ENCODE measurements at places on chromosomes 7 and 10.

DNA sequence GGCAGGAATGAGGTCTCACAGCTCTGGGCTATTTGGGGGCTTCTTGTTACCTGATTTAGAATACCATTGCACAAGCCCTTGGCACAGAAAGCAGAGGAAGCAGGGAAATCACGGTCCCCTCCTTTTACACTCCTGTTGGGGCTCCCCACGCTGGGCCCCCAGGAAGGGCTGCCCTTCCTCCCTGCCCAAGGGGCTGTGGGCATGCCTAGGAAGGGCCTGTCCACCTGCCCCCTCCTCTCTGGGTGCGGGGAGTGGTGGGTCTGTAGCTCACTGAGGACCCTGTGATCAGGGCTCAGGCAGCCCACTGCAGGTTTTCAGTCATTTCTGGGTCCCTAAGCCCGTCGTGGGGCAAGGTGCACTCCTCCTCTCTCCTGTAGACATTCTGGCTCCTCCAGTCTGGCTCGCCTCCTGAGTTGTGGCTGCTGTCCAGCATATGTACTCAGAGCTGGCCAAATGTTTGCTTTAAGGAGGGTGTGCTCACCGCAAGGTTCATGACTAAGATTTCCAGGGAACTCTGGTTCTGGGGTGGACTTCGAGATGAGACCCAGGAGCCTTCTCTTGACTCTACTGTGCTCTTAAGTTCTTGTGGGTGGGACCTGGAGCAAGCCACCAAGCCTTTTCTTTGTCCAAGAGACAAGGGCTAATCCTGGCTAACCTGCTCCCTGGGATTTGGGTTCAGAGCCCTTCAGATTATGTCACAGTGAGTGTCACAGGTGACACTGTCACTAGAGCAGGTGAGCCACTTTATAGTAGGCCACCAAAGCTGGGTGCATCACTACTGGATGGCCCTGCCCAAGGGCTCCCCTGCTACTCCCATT, 56.0 kb downstream of the TACR2 start:
- DNase-seq: no peak

GRCh38 chr7:11698384-11698871, 133.6 kb downstream of the THSD7A start:
- DNase-seq: no peak

DNA sequence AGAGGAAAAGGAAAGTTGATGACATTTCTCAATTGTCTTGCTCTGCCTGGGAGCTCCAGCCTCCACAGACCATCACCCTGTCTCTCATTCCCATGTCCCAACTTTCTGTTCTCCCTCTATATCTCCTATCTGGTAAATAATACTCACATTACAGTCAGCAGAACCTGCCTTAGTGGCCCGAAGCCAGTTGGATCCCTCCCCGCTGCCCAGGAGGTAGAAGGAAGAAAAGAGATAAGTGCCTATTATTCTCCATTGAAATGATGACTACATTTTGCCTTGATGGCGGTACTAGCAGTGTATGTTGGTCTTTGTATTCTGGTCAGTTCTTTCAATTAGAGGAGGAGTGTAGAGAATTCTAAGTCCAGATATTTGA, 91.9 kb downstream of the CSTF2T start:
- no peak for DNase-seq

- DNase-seq: no peak
Observed at GRCh38 chr7:99146979-99147378, 3.1 kb upstream of the SMURF1 start.

- no peak for DNase-seq
Observed at GRCh38 chr10:14010101-14010558, 320.6 kb downstream of the FRMD4A start.

DNA sequence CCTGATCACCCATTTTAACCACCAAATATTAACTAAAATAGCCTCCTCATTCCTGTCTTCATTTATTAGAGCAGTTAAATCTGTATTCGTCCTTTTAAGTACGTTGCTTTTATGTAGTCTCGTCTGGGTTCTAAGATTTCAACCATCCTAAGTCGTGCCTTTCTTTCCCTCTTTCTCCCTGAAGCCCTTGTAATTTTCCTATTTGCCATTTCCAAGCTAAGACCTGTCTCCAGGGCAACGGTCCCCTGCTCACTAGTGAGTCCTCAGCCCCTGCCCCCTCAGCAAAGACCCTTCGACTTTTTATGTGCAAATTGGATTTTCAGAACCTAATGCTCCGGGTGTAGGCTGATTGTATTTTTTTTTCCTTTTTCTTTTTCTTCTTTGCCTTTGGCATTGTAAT, 16.1 kb upstream of the MEST start:
- DNase-seq: no peak

DNA sequence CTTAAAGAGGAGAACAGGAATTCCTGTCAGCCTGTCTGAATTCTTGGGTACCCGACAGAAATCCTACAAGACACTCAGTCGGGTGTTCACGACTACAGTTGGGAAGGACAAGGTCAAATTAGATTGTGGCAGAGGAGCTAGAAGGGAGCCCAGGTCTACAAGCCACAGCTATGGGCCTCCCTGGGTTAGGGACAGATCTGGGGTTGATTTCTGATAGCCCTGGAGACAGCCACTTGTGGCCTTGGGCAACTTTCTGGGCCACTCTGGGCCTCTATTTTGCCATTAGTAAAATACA, 39.7 kb upstream of the ANTXRL start:
- no peak for DNase-seq

DNA sequence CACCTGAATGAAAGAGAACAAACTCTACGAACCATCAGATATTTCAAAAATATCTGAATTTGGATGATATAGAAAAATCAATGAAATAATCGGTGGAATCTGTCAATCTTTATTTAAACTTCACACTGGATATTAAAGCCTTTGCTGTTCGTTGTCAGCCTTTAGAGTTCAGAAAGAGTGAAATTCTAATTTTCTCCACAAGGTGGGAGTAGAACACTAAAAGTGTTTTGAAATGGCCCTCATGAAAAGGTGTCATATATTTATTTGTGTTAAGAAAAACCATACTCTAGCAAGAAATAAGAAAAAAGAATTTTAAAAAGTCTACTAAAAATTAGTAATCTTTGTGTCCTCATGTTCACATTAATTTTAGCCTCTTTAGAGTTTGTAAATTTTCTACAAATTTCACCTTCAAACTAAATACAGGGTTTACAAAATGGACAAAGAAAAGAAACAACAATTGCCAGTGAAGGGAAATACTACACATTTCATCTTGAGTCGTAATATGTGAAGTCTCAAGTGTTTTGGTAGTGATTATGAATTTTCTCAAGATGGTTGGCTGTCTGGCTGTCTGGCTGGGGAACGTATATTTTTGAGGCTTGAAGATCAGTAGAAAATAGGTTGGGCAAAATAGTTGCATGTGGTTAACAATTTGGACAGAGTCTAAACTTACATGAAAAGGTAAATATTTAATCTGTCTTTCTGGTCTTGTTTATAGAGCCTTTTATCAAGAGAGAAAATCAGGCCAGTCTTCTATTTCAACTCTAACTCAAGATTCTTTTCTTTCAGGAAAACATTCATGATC, 43.7 kb downstream of the DNAJB9 start:
- DNase-seq: no peak

DNA sequence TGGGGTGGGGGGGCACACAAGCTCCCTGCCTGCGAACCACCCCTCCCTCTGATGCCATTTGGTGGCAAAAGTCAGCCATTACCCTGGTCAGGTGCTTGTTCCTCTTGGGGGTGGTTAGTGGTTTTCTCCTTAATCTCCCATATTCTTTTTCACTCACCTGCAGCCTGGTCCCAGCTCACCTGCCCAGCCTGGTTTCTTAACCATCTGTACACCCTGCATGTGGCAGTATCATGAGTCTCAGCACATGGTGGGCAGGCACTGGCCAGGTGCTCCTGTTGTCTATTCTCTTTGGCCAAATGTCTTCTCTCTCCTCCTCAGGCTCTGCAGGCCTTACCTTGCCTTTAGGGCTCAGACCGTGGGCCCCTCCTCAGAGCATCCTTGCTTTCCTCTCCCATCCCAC, 30.5 kb downstream of the OGDH start:
- DNase-seq: no peak

DNA sequence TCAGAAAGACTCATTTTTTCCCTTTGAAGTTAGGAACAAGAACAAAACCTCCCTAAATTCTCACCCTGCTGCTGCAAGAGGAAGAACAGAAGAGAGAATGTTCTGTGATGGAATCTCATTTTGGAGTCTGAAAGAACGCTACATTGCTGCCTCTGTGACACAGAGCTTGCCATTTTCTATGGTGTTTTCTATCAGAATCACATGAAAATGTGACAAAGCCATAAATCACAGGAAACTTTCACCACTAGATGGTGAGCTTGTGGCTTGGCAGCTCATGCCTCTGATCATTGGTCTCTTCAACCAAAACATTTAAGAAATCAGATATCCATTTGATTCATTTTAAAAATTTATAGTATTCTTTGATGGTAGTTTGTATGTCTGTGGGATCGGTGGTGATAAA, 82.9 kb downstream of the CADPS2 start:
- no peak for DNase-seq

GRCh38 chr7:43117861-43118260, 5.4 kb downstream of the HECW1 start:
- no peak for DNase-seq

DNA sequence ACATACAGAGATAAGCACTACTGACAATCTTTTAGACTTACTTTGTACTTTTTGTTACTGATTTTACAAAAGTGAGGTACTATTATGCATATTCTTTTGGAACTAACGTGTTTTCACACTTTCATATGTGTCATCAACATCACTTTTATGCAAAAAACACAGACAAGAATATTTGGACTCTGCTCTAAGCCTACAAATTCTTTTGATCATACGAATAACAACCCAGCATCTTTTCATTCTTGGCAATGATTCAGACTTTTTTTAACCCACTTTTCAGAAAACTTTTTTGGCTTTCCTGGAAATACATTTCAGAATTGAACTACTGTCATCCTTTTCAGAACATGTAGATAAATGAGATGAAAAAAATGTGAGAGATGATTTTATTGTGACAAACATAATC, 30.2 kb downstream of the USP6NL start:
- no peak for DNase-seq

Data from effector memory CD4-positive, alpha-beta T cell (primary cell).